ENCODE measurements at places on chromosomes 6 and 20.

- no peak for DNase-seq
These were observed 32.6 kb upstream of the TBC1D7 start for GRCh38 chr6:13360671-13361540.

GRCh38 chr6:43932259-43933147 is 162.5 kb downstream of the VEGFA start:
- DNase-seq = no peak

GRCh38 chr6:387293-387741 is 4.2 kb upstream of the IRF4 start:
- DNase-seq = no peak

- no peak for DNase-seq
These were observed 33.1 kb upstream of the SH3BGRL2 start for GRCh38 chr6:79598012-79598411.

DNA sequence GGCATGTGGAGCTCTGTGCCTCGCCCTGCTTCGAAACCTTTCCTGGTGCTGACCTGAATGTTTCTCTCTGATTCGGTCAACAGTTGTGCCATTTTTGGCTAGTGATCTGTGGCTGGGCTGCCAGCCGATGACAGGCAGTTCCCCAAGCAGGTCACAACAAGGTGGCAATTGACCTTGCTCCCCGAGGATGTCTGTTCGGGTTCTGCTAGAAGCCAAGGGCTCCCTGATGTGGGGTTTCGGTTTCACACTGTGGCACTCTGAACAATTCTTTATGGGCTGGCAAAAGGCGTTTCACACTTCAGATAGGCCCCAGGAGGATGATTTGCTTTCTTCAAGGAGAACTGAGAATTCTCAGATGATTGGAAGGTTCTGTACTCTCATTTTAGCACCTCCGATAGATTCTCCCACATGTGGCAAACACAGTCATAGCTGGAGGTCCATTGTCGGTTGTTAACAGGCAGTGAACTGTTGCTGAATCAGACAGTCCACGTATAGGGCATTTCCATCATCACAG is 135.6 kb downstream of the SLC24A3 start:
- DNase-seq = no peak

Measured in smooth muscle cell of the brain vasculature (primary cell).